Mesenchymal stem cell (in vitro differentiated cells and primary cell): ENCODE measurements at places on chromosomes 1 and 21.

DNA sequence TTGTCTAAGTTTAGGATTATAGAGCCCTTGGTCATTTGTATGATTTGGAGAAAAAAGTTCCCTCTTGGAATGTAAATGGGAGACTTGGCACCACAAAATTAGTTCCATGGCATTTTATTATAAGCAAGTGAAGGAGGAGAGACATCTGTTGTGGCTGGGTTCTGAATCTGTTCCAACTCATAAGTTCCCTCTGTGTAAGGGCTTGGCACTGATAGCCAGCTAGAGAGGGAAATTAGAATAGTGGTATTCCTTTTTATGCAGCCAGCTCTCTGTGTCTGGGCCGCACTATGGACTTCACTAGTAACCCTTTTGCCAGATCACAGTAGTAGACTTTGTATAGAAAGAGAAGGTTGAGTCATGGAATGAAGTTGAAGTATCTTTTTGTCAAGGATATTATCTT, 31.1 kb downstream of the GNAI3 start:
- DNase-seq: no peak

DNA sequence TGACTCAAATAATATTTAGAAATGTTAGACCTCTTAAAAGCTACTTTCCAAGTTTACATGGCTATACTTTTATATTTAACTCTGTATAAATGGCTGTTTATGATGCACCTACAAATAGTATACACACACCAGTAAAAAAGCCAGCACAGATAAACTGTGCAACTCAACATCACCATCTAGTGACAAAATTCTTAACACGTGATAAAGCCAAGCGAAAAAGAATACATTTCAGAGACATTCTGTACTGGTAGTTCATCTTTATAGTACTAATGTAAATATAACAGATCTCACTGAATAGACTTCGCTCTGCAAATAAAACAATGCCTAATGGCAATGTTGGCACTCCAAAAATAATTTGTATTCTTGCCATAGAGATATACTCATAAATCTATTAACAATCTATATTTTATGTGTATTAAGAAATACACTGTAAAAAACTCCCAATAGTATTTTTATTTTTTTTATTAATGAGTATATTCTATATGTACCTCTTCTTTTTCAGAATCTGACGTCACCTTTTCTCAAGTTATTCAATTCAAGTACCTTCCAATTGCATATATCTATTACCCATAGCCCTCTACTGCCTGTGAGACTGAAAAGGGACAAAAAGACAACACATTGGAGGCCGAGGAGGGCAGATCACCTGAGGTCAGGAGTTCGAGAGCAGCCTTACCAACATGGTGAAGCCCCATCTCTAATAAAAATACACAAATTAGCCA, 100.2 kb downstream of the DPYD start:
- DNase-seq: peak; percentile 57

DNA sequence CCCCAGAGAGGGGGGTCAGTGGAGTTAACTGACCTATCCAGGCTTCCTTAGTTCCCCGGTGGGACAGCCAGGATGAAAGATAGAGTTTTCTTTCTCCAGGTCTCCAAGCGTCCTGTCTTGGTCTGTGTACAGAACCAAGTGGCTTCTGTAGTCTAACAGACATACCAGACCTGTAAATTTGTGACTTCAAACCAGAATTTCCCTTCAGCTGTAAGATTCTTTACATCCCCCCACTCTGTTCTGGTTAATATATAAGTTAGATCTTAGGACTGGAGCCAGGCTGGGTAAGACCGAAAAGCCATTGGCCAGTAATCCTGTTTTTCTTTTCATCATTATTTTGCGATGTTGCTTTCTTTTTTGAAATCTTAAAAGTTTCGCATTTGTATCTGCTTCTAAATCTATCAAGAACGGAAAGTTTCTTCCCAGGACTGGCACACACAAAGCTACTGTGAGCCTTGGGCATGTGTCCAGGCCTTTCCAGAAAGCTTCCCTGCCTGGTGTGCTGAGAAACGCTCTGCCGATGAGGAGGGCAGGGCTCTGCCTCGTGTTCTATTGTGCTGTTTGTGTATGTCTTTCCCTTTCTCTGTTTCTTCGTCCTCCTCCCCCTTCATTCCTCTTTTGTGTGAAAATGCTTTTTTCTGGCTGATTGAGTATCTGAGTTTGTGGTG, 72.3 kb downstream of the RGL1 start:
- no peak for DNase-seq

DNA sequence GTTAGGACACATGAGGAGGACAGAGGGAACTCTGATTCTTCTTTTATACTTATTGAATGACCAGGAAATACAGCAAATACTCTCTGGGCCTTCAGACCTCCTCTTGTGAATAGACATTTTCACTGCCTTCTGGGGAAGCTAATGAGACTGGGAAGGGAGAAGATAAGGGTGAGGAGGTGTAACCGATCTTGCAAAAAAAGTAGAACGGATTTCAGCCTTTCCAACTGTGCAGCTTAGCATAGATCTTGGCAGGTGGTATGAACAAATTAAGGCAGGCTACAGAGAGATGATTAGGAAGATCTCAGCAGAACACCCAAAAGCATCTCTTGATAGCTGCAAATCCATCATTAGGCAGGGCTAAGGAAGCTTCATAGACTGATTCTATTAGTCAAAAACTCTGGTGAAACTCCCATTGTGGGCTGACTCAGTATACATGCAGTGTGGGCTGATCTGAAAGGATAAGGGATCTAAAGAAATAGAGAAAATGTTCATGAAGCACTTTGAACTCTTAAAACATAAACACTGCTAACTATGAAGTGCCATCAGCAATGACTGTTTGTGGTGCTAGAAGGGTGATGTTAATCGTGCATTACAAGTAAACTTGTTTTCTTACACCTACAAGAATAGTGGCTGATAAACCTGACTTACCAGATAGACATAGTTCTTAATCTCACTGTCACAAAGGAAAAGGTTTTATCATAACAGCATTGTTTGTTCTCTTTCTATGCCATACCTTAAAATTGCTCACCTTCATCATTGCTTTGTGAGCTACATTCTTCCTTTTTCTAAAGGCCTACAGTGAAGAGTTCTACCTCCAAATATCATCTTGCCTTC, 85.5 kb upstream of the PALMD start:
- no peak for DNase-seq

DNA sequence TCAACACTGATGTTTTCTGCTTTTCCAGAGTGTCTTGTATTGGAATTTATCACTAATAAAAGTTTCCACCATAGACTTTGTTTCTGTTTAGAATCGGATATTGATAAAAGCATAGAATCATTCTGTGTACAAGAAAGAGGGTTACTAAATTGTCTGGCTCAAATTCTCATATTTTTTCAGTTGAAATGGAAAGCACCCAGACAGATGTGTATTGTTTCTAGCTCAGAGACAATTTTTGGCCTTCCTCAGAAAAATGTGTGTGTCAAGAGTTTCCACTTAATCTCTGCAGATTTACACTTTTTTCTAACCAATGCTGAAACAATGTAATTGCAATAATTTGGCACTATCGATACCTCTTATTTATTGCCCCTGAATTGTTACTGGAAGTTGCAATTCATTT, 20.2 kb downstream of the LHX9 start:
- DNase-seq: no peak

DNA sequence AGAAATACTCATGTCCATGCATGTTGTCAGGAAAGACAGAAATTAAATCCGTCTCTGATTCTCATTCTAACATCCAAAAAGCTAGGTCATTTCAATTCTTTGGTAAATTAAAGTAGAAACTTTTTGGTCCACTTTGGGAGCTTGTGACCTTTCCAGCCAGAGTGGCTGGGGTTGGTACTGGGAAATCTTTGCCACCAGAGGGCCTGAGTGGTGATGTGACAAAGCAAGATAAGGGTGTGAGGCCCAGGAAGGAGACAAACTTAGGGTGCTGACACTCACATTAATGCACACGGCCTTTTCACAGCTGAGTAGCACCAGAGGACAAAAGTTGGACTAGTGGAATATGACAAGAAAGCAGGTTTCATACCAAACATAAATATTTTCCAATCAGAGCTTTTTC, 144.3 kb downstream of the DNM3 start:
- peak; percentile 33 for DNase-seq

GRCh38 chr1:193685986-193686385, 499.6 kb upstream of the B3GALT2 start:
- no peak for DNase-seq

DNA sequence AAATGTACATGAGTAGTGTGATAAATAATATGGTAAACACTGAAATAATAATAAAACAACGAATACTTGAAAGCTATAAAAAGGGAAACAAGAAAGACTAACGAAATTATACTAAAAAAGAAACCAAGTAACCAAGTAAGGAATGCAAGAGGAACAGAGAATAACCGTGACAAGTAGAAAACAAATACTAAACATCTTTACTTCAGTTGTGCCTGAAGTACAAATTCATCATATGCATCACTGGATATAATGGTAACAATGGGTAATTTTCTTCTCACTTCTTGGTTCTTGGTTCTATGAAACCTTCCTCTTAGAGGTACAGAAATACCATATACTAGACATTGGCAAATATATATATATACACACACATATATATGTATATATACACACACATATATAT, 1093.6 kb upstream of the B3GALT2 start:
- DNase-seq: no peak

DNA sequence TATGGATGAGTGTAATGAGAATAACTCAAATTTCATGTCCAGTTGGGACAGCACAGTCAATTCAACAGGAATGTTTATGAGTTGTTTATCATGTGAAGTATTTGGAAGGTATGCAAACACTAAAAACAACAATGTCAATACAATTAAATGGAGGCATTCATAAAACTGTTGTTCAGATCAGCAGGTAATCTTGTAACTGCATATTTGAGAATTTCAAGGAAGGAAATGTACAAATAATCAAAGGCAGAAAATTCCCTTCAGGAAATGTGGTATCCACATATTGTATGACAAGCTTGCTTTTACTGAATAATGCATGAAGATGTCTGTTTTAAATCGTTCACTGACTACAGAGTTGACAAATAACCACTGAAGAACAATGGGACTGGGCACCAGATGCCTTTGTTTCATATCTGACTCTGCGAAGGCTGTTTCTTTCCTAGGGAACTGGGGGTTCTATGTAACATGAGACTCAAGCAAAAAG, 198.3 kb downstream of the LTN1 start:
- DNase-seq: no peak

DNA sequence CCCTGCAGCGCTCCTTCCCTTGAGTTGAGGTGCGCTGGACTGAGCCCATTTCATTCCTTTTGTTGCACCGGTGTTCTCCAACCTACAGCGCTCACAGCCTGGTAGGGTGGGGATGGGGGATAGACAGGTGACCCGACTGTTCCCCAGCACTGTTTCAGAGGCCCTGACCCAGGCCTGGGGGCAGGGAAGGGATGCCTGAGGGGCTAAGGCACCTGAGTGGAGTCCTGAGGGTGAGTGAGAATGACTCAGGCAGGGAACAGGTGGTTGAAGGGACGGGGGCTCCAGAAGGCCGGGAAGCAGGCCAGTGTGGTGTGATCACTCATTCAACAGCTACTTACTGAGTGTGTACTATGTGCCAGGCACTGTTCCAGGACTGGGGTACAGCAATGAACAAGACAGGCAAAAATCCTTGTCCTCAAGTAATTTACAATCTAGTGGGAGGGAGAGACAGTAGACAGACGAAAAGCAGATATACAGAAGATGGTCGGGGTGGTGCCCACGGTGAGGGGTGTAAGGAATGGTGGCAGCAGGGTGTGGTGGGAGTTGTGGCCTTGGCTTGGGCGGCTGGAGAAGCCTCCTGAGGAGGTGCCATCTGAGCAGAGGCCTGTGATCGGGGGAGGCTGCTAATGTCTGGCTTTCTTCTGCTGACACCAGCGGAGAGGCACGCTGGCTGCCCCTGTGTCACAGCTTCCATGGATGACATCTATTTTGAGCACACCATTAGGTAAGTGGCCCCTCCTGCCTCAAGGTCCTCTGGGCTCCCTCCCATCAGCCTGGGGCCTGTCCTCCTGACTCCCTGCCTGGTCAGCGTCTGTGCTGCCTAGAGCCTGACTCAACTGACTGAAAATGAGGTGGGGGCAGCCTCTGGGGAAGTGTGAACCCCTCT, 37.4 kb downstream of the ACOT11 start:
- DNase-seq: no peak

GRCh38 chr1:200951016-200951415, 56.3 kb downstream of the INAVA start:
- DNase-seq: no peak

DNA sequence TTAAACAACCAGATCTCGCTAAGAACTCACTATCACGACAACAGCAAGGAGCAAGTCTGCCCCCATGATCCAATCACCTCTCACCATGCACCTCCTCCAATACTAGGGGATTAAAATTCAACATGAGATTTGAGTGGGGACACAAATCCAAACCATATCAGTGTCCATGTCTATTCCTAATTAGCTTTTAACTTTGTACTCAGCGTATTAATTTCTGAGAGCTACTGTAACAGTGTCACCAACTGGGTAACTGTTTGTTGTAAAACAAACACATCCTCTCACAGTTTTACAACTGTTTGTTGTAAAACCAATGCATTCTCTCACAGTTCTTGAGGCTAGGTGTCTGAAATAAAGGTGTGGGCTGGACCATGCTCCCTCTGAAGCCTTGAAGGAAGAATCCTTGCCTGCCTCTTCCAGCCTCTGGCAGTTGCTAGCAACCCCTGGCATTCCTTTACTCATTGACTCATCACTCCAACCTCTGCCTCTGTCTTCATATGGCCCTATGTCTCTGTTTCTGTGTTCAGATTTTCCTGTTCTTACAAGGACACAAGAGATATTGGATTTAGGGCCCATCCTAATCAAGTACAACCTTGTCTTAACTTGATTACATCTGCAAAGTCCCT, 121.2 kb downstream of the LTN1 start:
- no peak for DNase-seq

DNA sequence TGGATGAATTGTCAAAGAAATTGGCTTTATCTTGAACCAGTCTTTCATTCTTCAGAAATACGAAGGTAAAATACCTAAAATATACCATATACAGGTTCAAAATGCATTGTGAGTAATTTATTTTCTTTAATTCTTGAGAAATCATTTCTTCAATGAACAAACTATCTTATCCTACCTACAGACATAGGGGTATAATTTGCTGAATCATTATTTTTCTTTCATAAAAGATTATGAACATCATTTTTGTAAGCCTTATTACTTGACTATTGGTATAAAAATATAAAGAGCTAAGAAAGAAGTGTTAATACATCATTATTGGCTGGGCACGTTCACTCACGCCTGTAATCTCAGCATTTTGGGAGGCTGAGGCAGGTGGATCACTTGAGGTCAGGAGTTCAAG, 167.7 kb downstream of the DNAH14 start:
- no peak for DNase-seq

DNA sequence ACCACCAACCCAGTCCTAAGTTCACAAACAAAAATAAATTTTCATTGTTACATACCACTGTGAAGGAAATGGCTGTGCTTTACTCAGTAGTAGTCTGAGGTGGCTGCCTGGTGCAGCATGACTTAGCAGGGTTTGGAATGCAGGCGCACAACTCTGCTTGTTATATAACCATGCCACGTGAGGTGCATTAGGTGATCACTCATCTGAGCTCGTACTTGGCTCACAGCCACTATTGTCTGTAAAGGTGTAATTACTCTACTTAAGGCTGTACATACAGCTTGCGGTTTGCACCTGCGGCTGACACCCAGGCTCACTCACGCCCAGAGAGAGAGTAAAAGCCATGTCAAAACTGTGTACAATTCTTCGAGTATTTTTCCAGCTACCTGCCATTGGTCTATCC, 599.4 kb downstream of the LTN1 start:
- no peak for DNase-seq
